ENCODE measurements at places on chromosomes 16 and 17. TPM values are rescaled to one million over a fixed set of nuclear protein-coding genes. Genes with fewer than 3 reads are reported as not detected.

ALOX12B gene
- 15.0 TPM for total RNA-seq

FKBP10 gene
- total RNA-seq, result 3.1 TPM

CA7 gene
- not detected for total RNA-seq

SEC14L5 gene
- total RNA-seq, result 1.2 TPM

FLYWCH2 gene
- 19.5 TPM for total RNA-seq

- no peak for ATAC-seq
Observed at GRCh38 chr17:37167756-37168155, 208.0 kb upstream of the C17orf78 start.

DNA sequence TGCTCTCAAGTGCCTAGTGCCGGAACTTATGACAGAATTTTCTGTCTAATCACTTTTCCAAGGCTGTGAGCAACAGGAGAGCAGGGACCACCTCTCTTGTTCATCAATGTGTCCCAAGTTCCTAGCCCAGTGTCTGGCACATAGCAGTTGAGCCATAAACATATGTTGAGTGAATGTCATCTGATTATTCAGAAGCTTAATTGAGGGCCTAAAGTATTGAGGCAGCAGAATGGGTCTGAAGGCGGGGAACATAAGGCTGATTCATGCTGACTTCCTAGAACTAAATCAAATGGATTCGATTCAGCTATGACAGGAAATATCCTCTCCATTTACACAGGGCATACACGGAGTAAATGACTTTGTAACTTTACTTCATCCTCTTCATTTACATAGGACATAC lies 438.0 kb upstream of the ZFHX3 start:
- no peak for ATAC-seq

GRCh38 chr17:11608396-11608795 lies 10.1 kb downstream of the DNAH9 start:
- ATAC-seq, result no peak

- no peak for ATAC-seq
Observed at GRCh38 chr16:85897382-85897781, 1.6 kb upstream of the IRF8 start.

- peak; percentile 18 for ATAC-seq
Observed at GRCh38 chr16:84314814-84315213, 20.1 kb downstream of the WFDC1 start.

DNA sequence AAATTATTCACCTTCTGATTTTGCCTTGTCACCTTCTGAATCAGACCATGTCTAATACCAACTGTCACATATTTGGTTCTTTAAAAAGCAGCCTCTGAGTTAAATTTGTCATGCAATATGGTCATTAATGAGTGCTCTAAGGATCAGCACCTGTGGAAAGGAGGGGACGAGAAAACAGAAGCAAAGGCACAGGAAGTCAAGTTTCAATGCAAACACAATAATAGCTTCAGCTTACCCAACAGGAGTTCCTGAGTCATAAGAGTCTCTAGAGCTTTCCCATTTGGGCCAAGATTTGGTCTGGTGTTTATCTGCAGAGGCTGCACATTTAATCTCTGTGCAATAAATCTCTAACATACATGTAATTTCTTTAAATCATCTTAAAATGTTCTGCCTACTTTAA lies 889.8 kb downstream of the CDH8 start:
- ATAC-seq, result no peak

Measured in esophagus mucosa (tissue), 1 donor.